ENCODE measurements at places on chromosomes 5 and 9. TPM values are rescaled to one million over a fixed set of nuclear protein-coding genes. Genes with fewer than 3 reads are reported as not detected.

The CACNA1B gene
- total RNA-seq = not detected

The LEAP2 gene
- 8.1 TPM for total RNA-seq

The GRXCR2 gene
- not detected for total RNA-seq

The SVEP1 gene
- total RNA-seq = not detected

The SHC3 gene
- 0.06 TPM for total RNA-seq

The FUBP3 gene
- 45.5 TPM for total RNA-seq

The ANKRD31 gene
- 0.86 TPM for total RNA-seq

The SLC22A4 gene
- total RNA-seq = 0.22 TPM

GRCh38 chr9:127112735-127113161, 9.7 kb downstream of the ANGPTL2 start:
- DNase-seq = no peak

DNA sequence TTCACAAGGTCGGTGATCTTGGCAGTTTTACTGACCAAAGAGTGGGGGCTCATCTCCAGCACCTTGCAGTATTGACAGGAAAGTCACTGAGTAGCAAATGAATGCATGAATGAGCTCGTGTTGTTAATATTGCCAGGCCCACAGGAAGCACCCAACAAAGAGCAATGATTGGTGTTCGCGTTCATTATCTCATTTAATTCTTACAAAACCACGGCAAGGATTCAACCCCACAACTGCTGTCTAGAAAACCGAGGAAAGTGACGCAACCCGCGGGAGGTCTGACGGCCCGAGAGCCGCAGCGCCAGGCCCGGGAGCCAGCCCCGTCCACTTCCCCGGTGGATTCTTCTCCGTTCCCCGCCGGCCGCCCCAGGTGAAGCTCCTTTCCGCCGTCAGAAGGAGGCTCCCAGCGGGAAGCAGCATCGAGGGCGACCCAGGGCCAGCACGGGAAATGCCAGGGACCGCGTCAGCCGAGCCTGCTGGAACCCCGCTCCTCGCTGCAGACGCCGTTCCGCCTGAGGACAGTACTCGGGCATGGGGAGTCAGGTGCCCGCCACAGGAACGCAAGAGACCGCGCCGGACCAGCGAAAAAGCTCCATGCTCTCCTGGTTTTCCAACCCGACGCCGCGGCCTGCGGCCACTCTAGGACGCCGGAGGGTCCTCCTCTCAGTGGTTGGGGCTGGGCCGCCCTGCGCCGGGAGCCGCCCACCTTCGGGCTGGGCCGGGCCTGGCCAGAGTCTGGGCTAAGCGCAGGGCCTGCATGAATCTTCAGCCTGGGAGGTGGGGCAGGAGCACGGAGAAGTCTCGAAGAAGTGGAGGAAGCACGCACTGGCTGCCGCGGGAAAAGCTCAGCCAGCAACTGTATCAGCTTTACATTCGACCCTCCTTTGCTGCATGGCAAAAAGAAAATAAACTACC, 19.8 kb upstream of the FER start:
- peak; percentile 28 for DNase-seq

DNA sequence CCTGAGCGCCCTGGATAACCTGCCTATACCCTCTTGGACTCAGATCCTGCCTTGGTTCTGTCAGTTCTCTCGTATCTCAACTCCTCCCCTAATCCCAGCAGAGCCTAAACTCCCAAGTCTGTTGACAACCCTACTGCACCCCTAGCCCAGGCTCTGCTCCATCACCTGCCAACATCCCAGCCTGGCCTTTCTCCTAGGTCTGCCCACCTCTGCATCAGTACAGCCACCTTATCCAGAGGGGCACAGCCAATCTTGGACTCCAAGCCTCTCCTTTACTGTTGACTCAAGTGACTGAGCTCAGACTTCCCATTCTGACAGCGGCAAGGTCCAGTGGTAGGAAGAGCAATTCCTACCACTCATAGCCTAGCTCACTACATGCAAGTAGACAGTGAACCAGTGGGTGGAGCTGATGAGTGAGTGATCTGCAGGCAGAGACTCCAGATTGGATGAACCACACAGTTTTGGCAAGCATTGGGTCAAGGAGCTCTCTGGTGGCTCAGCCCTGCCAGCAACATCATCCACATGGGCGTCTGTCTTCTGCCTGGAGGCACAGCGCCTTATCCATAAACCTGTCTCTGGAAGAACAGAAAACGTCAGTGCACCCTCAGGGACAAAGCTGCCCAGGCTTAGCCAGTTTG, 26.5 kb downstream of the TRMO start:
- DNase-seq = no peak

- no peak for DNase-seq
These were observed 11.4 kb upstream of the TEX48 start for GRCh38 chr9:114693248-114693855.

GRCh38 chr5:58828258-58828657, 245.4 kb downstream of the RAB3C start:
- DNase-seq = no peak

DNA sequence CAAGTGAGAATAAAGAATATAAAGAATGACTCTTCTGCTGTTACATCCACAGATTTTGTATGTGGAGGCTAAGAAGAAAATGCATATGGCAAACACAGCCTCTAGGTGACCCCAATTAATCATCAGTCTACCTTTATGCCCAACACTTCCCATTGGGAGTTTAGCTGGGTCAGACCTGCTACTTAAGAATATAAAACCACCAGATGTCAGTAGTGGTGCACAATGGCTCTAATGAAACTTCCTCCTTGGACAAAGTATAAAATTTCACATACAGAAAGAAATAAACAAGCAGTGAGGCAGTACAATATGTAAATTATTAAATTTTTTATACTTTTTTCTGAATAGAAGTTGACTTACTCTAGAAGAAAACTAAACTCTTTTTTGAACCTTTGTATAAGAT, 539.9 kb downstream of the BRINP1 start:
- DNase-seq = no peak

DNA sequence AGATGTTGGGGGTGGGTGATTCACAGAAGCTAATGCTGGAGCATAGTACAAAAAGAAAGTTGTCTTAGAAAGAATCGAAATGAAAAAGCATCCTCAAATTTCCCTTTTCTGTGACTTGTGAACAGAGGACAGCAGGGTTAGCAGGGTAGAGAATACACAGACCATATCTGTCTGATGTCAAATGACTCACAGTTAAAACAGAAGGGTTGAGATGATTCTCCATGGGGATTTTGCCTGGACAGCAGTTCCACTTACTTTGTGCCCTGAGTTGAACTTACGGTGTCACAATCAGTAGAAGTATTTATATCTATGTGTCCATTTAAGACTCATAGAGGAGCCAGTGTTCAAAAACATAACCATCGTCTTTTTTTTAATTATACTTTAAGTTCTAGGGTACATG, 801.6 kb downstream of the KCTD16 start:
- no peak for DNase-seq

DNA sequence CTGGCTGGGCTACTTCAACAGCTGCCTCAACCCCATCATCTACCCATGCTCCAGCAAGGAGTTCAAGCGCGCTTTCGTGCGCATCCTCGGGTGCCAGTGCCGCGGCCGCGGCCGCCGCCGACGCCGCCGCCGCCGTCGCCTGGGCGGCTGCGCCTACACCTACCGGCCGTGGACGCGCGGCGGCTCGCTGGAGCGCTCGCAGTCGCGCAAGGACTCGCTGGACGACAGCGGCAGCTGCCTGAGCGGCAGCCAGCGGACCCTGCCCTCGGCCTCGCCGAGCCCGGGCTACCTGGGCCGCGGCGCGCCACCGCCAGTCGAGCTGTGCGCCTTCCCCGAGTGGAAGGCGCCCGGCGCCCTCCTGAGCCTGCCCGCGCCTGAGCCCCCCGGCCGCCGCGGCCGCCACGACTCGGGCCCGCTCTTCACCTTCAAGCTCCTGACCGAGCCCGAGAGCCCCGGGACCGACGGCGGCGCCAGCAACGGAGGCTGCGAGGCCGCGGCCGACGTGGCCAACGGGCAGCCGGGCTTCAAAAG, 36.9 kb upstream of the TTC1 start:
- no peak for DNase-seq

DNA sequence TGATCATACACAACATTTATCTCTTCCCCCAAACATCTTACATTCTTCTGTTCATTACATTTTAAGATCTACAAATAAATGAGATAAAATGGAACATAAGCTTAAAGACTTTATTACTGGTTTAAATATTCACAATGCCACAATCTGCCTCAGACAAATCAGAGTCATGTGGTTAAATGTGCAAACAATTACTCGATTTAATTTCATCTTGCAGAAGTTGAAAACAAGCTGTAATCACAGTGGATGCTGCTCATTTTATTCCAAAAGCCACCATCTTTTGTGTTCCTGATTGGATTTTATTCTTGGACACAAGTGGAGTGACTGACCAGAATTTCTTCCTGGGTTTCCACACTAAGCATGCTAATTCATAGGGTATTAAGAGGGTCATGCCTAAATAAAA, 33.2 kb downstream of the SPOCK1 start:
- DNase-seq = no peak

- DNase-seq = no peak
These were observed 160.9 kb upstream of the CCNG1 start for GRCh38 chr5:163276466-163276865.

DNA sequence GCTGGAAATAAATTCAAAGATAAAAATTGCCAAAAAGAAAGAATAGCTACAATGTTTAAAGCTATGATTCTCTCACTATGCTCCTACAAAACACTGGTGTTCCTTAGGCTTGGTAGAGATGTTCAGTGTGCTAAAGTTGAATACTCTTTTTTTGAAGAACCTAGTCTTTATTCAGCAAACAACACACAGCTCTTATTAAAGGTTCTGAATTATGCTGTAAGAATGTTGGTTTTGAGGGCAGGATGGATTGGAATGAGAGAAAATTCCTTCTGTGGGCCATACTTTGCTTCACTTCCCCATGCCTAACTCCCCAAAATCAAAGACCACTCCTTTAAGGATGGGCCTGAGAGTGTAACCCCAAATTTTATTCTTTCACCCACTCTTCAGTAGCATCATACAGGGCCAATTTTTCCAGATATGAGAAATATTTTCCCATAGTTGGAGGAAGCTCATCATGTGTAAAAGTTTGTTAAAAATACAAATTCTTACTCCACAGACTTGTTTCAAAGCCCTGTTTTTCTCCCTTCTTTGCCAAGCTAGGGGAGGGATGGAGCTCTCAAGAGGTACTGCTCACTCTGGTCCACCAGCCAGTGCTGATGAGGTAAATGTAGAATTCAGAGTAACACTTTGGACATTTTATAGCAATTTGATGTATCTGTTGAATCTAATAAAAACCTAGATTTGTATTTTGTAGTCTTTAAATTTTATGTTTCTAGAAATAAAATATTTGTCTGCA, 99.3 kb downstream of the GDNF start:
- DNase-seq = no peak

- DNase-seq = no peak
These were observed 13.2 kb upstream of the LRRC14B start for GRCh38 chr5:178110-178509.

- DNase-seq = no peak
These were observed 2.5 kb upstream of the TENT4A start for GRCh38 chr5:6710551-6711318.

- DNase-seq = no peak
These were observed 95.1 kb downstream of the BRINP1 start for GRCh38 chr9:119273984-119274665.

GRCh38 chr9:129451089-129451656, 169.7 kb downstream of the C9orf50 start:
- DNase-seq = no peak

DNA sequence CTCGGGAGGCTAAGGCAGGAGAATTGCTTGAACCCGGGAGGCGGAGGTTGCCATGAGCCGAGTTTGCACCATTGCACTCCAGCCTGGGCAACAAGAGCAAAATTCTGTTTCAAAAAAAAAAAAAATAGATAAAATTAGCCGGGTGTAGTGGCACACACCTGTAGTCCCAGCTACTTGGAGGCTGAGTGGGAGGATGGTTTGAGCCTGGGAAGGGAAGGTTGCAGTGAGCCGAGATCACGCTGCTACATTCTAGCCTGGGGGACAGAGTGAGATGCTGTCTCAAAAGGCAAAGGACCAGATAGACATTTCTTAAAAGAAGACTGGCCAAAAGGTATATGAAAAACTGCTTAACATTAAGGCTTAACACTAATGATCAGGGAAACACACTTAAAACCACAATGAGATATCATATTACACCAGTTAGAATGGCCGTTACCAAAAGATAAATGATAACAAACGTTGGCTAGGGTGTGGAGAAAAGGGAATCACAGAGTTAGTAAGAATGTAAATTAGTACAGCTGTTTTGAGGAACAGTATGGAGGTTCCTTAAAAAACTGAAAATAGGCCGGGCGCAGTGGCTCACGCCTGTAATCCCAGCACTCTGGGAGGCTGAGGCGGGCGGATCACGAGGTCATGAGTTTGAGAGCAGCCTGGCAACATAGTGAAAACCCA, 10.1 kb upstream of the MARVELD2 start:
- no peak for DNase-seq

- no peak for DNase-seq
These were observed 86.9 kb upstream of the ERCC6L2 start for GRCh38 chr9:95788521-95788991.

GRCh38 chr9:125049212-125050049, 93.9 kb downstream of the SCAI start:
- no peak for DNase-seq

DNA sequence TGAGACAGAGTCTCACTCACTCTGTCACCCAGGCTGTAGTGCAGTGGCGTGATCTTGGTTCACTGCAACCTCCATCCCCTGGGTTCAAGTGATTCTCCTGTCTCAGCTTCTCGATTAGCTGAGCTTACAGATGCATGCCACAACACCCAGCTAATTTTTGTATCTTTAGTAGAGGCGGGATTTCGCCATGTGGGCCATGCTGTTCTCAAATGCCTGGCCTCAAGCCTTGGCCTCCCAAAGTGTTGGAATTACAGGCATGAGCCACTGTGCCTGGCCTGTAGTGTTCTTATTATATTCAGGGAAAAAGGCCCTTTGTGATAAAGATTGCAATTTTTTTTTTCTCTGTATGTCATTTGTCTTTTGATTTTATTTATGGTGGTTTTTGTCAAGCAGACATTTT, 24.0 kb upstream of the MCCC2 start:
- DNase-seq = no peak

DNA sequence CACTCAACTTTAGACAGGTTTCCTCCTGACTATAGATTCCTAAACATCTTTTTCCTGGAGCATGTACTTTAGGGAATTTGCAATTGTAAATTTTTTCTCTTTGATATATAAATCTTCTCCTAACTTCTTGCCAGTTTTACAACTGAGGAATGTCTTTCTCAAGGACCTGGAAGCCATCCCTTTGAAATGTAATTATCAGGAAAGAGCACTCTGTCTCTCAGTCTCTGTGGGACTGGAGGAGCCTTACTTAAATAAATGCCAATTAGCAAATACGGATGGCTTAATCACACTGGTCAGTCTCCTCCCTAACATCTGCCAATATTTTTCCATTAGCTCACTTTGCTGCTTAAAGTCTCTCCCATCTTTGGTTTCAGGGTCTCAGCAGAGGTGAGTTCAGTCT, 344.3 kb upstream of the ARRDC3 start:
- no peak for DNase-seq

DNA sequence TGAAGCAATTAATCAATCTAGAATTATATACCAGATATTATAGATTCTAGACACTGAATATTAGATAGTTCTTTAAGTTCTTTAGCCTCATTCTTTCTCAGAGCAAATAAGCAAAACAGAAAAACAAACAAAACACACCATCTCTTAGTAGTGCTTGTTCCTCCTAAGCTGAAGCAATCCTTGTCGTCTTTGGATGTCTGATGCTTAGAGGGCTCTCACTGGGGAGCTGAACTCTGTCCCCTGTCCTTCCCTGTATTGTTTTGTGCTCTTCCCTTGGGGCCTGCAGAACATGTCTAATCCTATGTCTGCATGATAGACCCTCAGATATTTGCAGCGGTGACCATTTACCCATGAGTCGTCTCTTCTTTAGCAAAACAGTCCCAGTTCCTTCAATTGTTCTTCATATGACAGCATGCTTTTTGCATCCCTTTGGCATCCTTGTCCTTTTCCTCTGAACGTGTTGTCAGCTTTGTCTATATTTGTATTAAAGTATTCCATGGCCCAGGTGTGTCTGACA, 114.3 kb downstream of the ARHGEF28 start:
- no peak for DNase-seq
